SW 1271 (cell line): ENCODE measurements at places on chromosomes 12 and 14.

- no peak for DNase-seq
These were observed 66.2 kb downstream of the RNF34 start for GRCh38 chr12:121465921-121466793.

DNA sequence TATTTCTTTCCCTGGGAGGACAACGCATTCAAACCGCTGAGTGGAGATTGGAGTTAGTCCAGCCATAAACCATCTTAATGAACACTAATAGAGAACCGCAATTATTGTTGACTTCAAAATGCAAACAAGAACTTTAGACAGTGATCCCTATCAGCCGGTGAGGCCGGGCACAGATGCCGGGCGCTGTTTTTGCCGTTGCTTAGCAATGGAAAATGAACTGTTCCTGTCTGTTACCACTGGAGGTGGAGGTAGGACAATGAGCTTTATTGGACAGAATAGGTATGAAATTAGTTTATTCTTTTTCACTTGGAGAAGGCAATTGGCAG lies 216.8 kb downstream of the TTC8 start:
- no peak for DNase-seq

DNA sequence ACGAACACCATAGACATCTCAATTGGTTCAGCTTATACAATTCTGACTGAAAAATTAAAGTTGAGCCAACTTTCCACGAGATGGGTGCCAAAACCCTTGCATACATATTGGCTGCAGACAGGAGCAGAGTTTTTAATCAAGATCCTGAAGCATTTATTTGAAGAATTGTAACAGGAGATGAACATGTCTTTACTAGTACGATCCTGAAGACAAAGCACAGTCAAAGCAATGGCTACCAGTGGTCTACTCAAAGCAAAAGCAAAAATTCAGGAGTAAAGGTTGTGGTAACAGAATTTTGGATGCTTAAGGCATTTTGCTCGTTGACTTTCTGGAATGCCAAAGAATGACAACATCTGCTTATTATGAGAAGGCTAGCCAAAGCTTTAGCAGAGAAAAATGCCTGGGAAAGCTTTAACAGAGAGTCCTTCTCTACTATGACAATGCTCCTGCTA lies 20.7 kb downstream of the ZDHHC17 start:
- no peak for DNase-seq

DNA sequence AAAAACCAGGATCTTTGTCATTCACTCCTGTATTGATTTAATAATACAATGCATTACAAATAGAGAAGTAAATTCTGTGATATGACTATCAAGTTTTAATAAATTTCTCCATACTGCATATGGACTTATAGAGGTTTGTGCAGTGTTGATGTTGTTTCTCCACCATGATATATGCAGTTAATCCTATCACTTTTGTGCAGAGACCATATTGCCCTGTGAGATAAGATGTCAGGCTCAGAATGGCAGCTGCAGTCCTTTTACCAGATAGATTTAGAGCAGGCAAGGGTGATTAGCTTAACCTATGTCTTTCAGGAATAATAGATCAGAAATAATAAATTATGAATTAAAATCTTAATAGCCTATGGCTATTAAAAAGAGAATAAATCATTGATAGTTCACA lies 38.6 kb upstream of the KCNJ8 start:
- DNase-seq = no peak

GRCh38 chr12:32454075-32454474 lies 54.7 kb downstream of the FGD4 start:
- DNase-seq = no peak
